ENCODE measurements at places on chromosomes 3 and 15.

DNA sequence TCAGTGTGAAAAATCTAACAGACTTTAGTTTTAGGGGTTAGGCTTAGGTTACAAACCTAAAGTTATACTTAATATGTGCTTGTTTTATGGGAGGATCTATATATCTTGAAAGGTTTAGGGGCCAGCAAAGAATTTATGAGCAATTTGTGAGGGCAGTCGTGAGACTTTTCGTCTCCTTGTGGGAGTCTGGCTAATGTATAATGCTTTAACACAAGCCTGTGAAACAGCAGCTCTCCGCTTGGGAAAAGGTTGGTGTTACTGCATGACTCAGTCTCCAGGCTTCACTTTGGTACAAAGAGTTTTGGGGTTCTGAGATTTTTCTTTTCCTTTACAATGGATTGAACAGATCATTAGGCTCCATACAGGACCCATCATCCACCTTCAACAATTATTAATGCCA is 79.0 kb upstream of the MFGE8 start:
- no peak for DNase-seq

DNA sequence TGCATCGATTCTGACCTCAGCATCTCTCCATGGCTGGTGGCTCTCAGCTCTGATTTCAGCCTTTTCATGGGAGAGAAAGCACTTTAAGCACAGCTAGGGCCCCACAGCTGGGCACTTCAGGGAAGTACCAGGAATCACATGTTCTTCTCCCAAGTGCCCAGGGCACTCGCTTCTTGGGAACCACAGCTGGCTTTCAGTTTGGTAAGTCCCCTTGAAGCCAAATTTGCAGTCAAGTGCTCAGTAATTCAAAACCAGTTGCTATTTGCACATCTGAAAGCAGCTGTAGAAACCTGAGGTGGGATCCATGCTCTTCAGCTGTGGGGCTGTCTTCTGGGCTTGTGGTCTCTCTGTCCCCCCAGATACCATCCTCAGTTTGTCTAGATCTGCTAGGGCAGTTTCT is 12.8 kb downstream of the GABRA5 start:
- DNase-seq, result no peak

GRCh38 chr3:24678021-24678420 is 183.4 kb upstream of the THRB start:
- DNase-seq, result no peak

DNA sequence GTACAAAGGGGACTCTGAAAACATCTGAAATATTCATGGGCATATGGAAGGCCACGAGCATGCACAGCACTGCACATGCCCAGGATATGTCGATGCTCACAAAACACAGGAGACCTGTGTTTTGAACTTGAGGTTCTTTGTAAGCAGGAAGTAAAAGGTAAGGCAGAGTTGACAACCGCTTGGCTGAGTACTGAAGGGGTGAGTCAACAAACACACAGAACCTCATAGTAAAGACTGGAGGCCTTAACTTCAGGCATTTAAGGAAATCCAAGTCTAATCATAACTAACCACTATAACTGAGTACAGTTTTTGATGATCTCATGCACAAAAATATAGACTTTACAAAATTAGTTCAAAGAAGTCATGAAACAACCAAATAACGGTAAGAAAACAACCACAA is 80.6 kb downstream of the MYO9A start:
- DNase-seq, result no peak

GRCh38 chr3:16808393-16809107 is 76.2 kb upstream of the PLCL2 start:
- DNase-seq, result no peak

- peak; percentile 59 for DNase-seq
Observed at GRCh38 chr15:100170291-100171210, 171.2 kb downstream of the ADAMTS17 start.

- DNase-seq, result no peak
Observed at GRCh38 chr3:189311521-189311920, 139.8 kb downstream of the TPRG1 start.

GRCh38 chr3:86046436-86047136 is 944.4 kb downstream of the VGLL3 start:
- no peak for DNase-seq

GRCh38 chr3:156826144-156826895 is at the start of gene LEKR1:
Gene LEKR1, plus strand, starts transcription at chr3:156826353. Its CDS starts 2,977 bp downstream, at chr3:156829330.
- peak; percentile 77 for DNase-seq

GRCh38 chr3:99576904-99577559 is 61.4 kb upstream of the COL8A1 start:
- DNase-seq, result no peak

- DNase-seq, result no peak
Observed at GRCh38 chr3:179995406-179995805, 41.3 kb downstream of the PEX5L start.

GRCh38 chr3:133887074-133887802 is 8.4 kb downstream of the RAB6B start:
- no peak for DNase-seq

- no peak for DNase-seq
Observed at GRCh38 chr3:178419071-178419470, 117.2 kb upstream of the KCNMB2 start.

- no peak for DNase-seq
Observed at GRCh38 chr15:100862162-100862561, 17.5 kb upstream of the ALDH1A3 start.
